ENCODE measurements at places on chromosomes 1 and 21. TPM values are rescaled to one million over a fixed set of nuclear protein-coding genes. Genes with fewer than 3 reads are reported as not detected.
A peak's percentile ranks its signal among the peaks of the same experiment; 100 is the strongest.

The S100A1 gene
- not detected for total RNA-seq

The CLCA4 gene
- total RNA-seq = not detected

The GSTM1 gene
- 16.7 TPM for total RNA-seq

The LHX8 gene
- 1.5 TPM for total RNA-seq

The LRRC71 gene
- not detected for total RNA-seq

The RXFP4 gene
- not detected for total RNA-seq

The LAX1 gene
- total RNA-seq = 0.11 TPM

The DYRK1A gene
- 61.1 TPM for total RNA-seq

The RUNX3 gene
- 0.82 TPM for total RNA-seq

The AKNAD1 gene
- not detected for total RNA-seq

The PDIK1L gene
- 4.5 TPM for total RNA-seq

The IGSF3 gene
- total RNA-seq = 32.2 TPM

The FBXO44 gene
- 29.2 TPM for total RNA-seq

The NRDC gene
- total RNA-seq = 182 TPM

The PHLDA3 gene
- 27.7 TPM for total RNA-seq

GRCh38 chr1:55286856-55287602 is 71.9 kb upstream of the USP24 start:
- no peak for DNase-seq

GRCh38 chr1:4527819-4528218 is 126.6 kb upstream of the AJAP1 start:
- no peak for DNase-seq

DNA sequence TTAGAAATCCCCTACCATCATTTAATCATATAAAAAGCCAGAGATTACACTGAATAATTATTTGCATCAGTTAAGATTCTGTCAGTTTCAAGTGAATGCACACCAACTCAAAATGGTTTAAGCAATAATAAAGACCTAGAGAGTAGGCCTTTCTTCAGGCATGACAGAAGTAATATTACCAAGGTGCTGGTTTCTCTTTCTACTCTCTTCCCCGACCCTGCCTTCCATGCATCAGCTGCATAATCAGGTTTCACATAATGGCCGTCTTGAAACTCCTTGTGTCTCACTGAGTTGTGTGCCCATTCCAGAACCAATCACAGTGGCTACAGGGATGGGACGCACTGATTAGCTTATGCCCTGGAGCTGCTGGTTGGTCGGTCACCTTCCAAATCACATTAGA is 103.5 kb upstream of the SERTAD4 start:
- DNase-seq = no peak

DNA sequence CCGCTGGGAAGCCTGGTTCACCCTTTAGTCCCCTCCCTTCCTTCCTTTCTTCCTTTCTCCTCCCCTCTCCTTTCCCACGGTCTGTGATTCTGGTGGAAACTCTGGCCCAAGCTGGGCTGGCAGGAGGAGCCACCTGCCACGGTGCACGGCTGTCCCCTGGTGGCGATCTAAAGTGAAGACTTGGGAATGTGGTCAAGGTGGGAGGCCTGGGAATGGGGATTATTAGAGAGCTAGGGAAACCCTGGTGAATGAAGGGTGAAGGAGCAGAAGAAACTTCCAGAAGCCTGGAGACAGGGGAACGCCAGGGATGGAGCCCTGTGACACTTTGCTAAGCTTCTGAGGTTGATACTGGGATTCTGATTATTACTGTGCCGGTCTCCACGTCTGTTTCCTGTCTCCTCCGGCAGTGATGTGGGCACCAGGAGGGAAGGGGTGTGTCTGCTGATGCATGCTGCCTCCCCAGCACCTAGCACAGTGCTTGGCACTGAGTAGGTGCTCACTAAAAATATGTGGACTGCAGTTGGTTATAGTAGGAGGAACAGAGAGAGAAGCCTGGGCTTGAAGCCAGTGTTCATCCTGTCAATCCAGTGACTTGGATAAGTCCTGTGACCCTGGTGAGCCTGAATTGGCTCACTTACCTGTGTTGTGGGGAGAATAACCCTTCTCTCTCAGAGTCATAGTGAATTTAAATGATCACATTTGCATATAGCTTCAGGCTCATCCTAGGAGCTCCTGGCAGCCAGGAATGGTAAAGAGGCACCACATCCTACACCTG is 71.2 kb upstream of the NBPF3 start:
- DNase-seq = peak; percentile 85

GRCh38 chr1:41418857-41419583 is 57.8 kb downstream of the FOXO6 start:
- DNase-seq = no peak

GRCh38 chr1:109910963-109911798 is 532 bp downstream of the CSF1 start:
- DNase-seq = peak; percentile 67

- DNase-seq = peak; percentile 93
Observed at GRCh38 chr1:18581420-18581880, 49.2 kb upstream of the PAX7 start.

DNA sequence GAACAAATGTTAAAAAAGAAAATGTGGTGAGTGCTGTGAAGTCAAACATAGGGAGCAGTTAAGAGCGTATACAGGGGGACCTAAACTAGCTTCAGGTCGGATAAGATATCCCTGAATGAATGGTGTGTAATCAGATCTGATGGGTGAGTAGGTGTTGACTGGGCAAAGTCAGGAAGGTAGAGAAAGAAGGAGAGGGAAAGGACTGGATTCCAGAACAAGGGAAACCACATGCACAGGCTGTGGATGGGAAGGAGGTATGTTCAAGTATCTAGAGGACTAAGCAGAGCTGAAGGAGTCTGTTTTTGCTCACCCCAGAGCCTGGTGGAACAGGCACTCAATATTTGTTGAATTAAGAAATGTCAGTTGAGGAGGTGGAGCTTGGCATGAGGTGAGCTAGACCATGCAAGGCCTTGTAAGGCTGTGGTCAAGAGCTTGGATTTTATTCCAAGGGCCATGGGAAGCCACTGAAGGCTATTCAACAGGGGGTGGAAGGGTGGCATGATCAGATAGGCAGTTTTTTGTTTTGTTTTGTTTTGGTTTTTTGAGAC is 27.4 kb downstream of the MAP7D1 start:
- DNase-seq = no peak

DNA sequence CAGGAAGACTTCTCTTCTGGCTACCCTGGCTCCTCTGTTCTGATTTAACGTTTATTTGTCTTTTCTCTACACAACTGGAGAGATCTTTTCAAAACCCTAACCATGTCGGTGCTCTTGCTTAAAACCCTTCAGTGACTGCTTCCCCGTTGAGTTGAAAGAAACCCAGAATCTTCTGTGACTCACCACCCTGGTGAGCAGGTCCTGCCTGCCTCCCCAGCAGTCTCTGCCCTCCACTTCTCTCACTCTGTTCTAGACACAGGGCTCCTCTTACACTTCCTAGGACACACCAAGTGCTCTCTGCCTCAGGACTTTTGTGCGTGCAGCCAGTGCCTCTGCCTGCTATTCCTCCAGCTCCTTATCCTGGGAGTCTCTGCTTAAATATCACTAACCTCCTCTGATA is 131.4 kb downstream of the IER5 start:
- DNase-seq = no peak

DNA sequence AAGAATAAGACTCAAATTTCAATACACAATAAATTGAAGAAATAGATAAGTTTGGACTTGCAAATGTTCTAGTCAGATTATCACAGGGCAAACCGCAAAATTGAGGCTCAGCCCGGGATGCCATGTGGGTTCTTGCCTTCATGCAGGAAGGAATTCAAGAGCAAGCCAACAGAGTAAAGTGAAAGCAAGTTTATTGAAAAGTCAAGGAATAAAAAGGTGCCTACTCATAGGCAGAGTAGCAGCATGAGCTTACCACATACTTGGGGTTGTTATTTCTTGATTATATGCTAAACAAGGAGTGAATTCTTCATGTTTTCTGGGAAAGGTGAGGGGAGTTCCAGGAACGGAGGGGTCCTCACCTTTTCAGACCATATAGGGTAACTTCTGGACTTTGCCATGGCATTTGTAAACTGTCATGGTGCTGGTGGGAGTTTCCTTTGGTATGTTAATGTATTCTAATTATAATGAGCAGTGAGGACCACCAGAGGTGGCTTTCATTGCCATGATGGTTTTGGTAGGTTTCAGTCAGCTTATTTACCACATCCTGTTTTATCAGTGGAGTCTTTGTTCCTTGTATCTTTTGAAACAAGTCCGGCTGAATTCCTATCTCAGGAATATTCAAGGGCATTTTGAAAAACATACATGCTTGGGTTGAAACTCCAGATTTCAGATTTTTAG is 2.0 kb upstream of the OR2AK2 start:
- no peak for DNase-seq

- DNase-seq = no peak
Observed at GRCh38 chr1:152034324-152034653, 2.5 kb downstream of the S100A11 start.

- no peak for DNase-seq
Observed at GRCh38 chr1:89286549-89287180, 14.0 kb upstream of the GBP5 start.

GRCh38 chr1:168550971-168551370 is 7.2 kb upstream of the XCL2 start:
- DNase-seq = no peak

DNA sequence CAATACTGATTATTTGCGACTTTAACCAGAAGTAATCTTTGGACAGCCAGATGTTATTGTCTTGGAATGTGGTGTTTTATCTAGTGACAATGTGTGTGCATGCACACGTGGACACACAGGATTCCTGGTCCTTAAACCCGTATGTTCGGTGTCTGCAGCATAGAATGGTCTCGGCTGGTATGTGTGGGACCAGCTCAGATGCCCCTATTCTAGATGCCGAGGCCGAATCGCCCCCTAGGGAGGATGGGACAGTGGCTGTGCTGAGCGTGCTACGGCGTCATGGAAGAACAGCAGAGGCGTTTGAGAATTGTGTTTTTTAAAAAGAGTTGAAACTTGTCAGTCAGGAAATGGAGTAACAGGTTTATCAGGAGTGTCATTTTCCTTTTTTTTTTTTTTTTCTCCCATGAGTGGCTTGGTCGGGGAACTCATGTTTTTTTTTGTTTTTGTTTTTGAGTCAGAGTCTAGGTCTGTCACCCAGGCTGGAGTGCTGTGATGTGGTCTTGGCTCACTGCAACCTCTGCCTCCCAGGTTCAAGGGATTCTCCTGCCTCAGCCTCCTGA is 30.1 kb downstream of the SKI start:
- DNase-seq = no peak

DNA sequence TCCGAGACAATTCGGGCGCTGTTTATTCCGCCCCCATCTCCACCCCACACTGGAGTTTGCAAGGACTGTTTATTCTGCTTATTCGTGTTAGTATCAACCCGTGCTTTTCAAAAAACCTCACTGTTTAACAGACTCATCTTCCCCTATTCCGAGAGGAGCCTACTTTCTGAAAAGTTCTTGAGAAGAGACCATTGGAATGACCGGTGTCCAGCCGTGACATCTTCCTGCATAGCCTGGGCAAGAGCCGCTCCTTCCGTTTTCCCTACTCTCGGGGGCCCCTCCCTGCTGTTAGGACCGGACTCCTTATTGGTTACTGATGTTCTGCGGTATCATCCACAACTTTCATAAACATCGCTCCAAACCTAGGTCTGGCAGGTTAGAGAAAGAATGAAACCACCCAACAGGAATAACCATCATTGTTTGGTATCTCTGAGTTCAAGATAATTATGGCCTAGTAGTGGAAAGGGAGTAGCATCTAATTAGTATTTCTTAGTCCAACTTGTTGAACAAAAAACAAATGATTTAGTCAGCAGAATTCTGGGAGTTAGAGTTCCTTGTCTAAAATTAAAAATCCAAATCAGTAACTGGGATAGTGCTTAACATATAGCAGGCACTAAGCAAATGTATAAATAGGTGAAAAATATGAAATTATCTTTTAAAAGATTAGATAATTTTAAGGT is 837 bp downstream of the STXBP3 start:
- peak; percentile 66 for DNase-seq

DNA sequence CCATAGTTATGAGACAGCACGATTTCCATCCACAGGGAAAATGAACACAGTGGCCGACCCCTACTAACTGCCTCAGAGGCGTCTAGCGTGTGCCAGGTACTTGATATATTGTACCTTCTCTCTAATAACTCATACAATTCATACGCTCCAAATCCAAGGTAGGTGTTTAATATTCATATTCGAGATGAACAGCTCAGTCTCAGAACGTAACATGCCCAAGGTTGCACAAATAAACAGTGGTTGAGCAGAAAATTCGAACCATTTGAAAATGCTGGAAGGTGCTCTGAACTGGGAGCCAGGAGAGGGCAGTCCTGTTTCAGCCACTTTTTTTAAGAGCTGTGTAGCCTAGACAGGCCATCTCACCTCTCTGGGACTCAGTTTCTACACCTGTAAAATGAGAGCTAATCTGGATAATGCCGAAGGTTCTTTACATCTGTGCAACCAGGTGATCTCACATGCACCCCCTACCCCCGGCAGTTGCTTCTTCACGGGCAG is 7.9 kb downstream of the SLC45A3 start:
- no peak for DNase-seq

DNA sequence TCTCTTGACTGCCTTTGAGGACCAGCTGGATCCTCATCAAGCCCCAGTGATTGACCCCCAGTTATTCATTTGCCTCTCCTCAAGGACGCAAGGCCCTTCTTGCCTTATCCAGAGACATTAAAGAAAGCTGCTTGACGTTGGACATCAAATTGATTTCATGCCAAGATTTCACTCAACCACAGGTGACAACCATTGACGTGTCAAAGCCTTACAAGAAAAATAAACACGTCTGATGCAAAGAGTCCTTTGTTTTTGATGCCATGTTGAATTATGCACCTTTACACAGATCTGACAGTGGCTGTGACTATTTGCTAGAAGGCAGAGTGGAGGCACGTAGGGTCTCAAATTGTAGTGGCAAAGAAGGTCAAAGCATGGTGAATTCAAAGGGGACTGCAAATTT is 666.2 kb upstream of the CAMK1G start:
- DNase-seq = no peak

- DNase-seq = no peak
Observed at GRCh38 chr21:36120304-36120888, 14.5 kb upstream of the CBR3 start.

- no peak for DNase-seq
Observed at GRCh38 chr1:29451368-29451892, 215.1 kb downstream of the PTPRU start.

DNA sequence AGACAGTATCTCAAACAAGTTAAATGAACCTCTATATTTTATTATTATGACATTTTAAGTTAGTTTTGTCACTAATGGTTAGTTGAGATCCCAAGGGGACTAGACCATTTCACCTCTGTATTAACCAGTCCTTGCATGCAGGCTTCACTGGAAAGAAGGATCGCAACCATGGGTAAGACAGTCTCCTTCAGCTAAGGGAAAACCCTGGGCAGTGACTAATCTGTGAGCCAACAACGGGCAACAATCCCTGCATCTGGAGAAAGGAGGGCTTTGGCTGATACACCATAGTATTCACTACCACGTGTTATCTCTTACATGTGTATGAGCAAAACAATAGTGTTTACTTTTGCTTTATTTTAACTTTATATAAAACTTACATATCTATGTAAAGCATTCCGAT is 708.8 kb upstream of the CHRM3 start:
- DNase-seq = no peak

DNA sequence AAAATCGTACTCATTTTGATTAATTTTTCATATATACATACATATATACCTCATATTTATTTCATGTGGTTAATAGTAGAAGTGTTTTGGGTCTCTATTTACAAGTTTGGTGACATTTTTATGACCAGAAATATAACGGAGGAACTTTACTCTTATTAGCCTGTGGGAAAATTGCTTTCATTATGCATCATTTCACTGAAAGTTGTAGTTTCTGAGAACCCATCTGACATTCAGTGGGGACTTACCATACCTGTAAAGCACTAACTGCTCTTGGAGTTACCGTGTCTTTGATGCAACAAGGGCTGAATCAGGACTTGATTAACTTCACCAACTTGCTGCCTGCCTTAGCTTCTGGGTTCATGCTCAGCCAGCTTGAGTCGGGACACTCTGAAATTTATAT is 49.9 kb upstream of the ITPKB start:
- no peak for DNase-seq
